ENCODE measurements at places on chromosomes 11 and 22. TPM values are rescaled to one million over a fixed set of nuclear protein-coding genes. Genes with fewer than 3 reads are reported as not detected.

- no peak for DNase-seq
Observed at GRCh38 chr11:2433106-2433925, 11.0 kb downstream of the TRPM5 start.

POU2AF1 gene
- polyA plus RNA-seq, result 0.19 TPM

DNA sequence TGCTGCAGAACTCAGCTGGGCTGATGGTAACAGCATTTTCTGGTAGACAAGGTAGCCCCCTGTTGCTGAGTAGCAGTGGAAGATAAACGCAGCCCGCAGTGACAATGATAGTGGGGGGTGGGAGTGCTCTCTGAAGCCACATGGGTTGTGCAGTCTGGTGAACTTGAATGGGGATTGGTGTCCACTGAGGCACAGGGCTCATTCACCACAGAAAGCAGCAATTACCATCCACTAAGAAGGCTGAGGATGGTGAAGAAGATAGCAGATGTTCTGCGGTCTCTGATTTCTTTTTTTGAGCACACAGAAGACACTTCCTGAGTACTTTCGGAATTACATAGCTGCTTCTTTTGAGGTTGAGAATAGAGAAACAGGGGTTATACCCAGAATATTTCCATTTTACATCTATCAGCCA lies 150.3 kb downstream of the LRRC4C start:
- no peak for DNase-seq

- peak; percentile 46 for DNase-seq
Observed at GRCh38 chr11:61472868-61473267, 35.7 kb upstream of the LRRC10B start.
